ENCODE measurements at places on chromosomes 2 and 18.

GRCh38 chr2:88377641-88377991 lies 74.9 kb downstream of the FOXI3 start:
- no peak for DNase-seq

DNA sequence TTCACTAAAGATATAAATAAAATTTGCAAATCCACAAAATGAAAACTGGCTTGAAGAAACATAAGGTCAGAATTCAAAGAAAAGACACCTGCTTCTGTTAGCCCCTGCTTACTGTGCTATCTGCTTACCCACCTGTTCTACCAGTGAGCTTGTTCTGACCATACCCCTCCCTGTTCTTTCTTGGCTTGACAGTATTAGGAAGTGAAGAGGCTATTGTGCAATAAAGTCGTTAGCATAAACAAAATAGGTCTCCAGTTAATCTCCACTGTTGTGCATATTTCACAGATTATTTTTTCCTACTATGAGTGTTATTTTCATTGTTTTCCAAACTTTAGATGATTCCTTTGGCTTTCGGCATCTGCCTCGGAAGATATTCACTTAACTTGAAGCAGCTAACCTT lies 322.1 kb downstream of the CCDC85A start:
- DNase-seq: no peak

- DNase-seq: peak; percentile 84
Measured at GRCh38 chr2:55843096-55843993, 80.2 kb downstream of the EFEMP1 start.

- DNase-seq: peak; percentile 55
Measured at GRCh38 chr18:58541789-58542425, 87.0 kb downstream of the ALPK2 start.

- no peak for DNase-seq
Measured at GRCh38 chr2:27959496-27959895, 69.0 kb downstream of the BABAM2 start.

- DNase-seq: no peak
Measured at GRCh38 chr18:79260510-79260909, 135.2 kb upstream of the NFATC1 start.

- DNase-seq: no peak
Measured at GRCh38 chr2:182069908-182070307, 84.3 kb downstream of the PPP1R1C start.

- DNase-seq: no peak
Measured at GRCh38 chr18:49101236-49101635, 150.5 kb upstream of the SMAD7 start.

DNA sequence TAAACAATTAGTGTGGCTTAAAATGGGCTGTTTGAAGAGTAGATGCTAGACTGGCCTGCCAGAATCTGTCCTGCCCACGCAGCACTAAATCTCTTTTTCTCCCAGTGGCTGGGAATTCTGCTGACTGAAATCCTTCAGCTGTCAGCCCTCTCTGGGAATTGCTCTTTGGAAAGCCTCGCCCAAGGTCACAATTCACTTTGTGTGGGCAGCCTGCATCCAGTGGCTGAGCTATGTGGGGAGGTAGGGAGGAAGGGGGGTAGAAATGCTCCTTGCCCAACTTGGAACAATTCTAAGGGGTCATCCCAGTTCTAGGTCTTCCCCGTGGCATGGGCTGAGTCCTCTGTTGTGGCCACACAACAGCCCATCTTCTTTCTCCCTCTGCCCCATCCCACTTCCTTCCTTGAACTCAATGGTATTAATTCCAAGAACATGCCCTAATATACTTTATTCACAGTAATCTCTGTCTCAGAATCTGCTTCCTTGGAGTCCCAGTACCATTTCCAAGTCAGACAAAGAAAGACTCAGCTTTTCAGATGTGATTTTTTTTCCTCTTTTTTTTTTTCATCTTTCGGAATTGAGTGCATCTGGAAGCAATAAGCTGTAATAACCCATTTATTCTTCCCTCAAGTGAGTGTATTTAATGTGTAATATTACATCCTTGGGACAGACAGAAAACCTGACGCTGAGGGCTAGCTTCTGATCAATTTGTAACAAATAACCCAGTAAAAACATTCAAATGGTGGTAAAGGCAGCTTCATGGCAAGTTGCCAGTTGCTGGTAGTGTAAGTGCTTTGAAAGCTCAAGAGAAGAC lies 189.4 kb downstream of the GPD2 start:
- no peak for DNase-seq

DNA sequence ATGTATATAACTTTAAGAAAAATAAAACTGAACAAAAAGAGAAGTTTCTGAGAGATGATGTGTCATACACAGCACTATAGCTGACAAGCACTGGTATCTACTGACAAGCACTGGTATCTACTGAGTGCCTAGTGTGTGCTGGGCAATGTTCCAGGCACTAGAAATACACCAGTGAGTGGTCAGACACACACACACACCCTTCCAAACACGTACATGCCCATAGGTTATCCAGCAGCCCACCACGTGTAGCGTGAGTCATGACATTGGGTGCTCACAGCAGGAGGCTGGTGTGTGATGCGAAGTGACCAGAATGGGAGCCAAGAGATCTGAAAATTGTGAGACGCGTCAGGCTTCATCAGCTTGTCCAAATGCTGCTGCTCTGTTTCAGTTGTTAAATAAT lies 12.2 kb upstream of the GNAL start:
- no peak for DNase-seq

- DNase-seq: peak; percentile 83
Measured at GRCh38 chr18:61502472-61502871, 169.2 kb downstream of the CDH20 start.

- DNase-seq: peak; percentile 91
Measured at GRCh38 chr18:22282311-22283115, 113.1 kb downstream of the GATA6 start.

DNA sequence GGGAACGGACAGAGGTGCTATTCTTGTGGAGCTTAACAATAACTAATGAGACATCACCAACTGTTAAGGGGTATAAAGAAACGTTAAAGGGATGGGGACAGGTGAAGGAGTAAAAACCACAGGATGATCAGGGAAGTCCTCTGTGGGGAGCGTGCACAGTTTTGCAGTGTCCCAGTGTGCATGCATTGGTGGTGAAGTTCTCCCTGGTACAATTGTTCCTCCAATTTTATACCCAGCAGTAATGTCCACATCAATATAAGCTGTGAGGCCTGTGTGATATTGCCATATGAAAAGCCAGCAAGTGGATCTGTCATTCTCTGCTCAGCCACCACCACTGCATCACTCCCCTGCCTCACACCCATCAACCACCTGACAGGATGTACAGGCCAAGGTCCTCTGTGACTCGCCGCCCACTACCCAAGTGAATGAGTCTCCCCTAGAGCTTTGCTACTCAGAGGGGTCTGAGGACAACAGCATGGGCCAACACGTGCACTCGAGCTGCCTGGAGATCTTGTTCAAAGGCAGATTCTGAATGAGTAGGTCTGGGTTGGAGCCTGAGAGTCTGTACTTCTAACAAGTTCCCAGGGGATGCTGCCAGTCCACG lies 4.6 kb downstream of the MLPH start:
- DNase-seq: no peak

DNA sequence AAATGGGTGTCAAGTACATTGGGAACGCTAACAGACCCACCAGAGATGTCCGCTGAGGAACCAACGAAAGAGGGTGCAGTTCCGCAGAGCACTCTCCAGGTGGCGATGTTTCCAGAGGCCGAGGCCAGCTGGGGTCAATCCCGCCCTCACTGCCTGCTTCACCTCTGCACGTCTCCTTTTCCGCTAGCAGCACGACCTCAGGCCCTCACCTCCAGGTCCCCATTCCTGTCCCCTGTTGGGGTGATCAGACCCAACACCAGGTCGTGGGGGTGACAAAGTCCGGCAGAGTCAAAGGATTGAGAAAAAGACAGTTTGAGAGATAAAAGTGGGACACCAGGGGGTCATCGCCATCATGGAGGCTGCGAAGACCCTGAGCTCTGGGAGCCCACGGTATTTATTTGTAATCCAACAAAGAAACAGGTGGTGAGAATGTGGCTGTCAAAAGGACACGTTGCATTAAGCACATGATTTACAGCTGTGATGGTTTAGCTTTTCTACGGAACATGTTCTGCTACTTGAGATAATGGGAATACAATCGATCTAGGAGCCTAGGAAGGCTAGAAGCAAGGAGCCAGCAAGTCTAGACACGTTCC lies 27.3 kb downstream of the ZAP70 start:
- DNase-seq: peak; percentile 88

DNA sequence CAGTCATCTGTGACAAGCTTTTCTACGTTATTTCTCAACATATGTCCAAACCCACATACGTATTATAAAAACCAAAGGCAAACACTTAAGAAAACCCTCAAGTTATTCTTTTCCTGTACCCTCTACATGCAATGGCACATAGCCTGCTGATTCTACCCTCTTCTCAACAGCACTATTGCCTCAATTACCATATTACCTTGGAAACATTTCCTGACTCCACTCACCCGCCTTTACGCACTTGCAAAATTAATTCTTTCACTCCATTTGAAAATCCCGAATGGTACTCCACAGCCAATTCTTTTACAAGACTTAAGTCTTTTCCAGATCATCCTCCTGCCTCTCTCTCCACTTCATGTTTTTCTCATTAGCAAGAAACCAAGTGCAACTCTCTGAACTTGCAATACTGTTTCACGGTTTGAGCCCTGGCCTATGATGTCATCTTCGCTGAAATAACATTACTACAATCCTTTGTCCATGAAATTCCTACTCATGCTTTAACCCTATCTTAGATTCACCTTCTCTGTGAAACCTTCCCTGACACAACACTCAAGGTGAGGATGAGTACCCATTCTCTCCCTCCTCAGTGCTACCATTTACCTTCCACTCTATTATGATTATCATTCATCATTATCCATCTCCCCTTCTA lies 29.0 kb downstream of the SESTD1 start:
- DNase-seq: peak; percentile 41

DNA sequence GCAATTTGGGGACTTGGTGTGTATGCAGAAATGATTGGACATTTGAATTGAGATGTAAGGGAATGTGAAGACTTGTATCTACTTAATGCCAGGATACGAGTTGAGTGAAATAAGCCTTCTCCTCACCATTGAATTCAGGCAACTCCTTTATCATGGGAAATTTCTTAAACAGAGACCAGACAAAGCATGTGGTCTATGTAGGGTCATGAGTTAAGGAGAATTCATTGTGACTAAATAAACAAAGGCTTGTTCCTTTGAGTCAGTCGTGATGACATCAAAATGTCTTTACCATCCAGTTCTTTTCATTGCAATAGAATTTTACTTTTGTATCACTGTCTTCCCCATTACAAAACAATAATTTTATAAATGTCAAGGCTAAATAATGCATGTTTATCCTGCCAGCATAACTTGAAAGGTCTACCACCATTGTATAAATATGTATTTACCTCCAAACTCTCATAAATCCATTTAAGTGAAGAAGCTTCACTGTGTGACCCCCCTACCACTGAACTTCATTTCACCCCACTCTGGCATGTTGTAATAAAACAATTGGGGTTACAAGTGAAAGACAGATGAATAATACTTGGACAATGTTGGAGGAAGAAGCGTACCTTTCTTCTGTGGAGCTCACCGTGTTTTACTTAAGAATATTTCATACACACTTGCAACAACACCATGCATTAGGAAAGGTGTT lies 149.4 kb downstream of the EPHA4 start:
- no peak for DNase-seq

GRCh38 chr18:51666763-51667191 lies 469.3 kb upstream of the MEX3C start:
- DNase-seq: peak; percentile 75

GRCh38 chr2:226337941-226338600 lies 461.5 kb downstream of the IRS1 start:
- DNase-seq: no peak

DNA sequence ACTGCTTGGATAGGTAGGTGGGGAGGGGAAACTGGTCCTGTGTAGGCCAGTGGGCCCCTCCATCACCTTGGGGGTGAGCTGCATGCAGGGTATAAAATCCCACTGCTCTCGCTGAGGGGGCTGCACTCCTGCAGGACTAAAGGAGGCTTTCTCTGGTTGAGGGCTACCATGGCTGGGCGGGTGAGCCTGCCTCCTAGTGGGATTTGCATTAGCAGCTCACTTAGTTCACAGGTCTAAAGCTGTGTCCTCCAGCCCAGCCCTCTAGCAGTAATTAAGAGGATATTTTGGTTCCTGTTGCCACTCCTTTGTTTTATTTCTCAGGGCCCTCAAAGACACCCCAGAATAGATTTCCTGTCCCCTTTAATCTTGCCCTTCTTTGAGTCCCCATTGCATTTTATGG lies 24.6 kb downstream of the TMEM127 start:
- no peak for DNase-seq

GRCh38 chr2:207337234-207338219 lies 171.8 kb upstream of the KLF7 start:
- DNase-seq: peak; percentile 18

- DNase-seq: no peak
Measured at GRCh38 chr18:36680042-36680441, 148.8 kb downstream of the TPGS2 start.

DNA sequence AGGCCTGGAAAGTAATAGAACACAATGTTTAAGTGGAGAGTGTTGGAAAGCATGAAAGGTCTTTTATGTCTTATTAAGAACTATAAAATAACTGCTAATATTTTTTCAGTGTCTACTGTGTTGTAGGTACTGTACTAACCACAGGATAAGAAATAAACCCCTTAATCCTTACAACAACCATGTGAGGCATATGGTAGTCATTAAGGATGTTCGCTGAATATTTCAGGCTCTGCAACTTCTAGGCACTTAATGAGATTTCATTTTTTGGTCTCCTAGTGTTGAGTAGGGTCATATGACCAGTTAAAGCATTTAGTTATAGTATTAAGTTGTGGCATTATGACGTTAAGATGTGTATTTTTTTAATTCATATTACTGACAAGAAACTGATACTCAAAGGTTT lies 346.6 kb upstream of the KCNH7 start:
- no peak for DNase-seq

DNA sequence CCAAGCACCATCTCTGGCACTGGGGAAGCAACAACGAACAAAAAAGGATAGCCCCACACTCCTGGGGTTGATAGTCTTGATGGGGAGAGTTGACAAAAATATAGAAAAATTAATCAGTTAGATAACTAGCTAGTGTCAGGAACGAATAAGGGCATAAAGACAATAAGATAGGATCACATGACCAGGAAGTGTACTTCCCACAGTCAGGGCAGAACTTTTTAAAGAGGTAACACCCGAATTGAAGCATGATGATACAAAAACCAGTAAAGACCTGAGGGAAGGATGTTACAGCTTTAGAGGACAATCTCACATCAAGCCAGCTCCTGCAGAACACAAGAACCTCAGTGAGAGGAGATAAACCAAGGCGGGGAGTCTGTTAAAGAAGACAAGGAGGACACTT lies 295.4 kb upstream of the CRIM1 start:
- no peak for DNase-seq

- DNase-seq: peak; percentile 42
Measured at GRCh38 chr2:118492335-118492734, 355.1 kb downstream of the EN1 start.

GRCh38 chr2:126253669-126254068 lies 402.3 kb upstream of the GYPC start:
- DNase-seq: no peak

DNA sequence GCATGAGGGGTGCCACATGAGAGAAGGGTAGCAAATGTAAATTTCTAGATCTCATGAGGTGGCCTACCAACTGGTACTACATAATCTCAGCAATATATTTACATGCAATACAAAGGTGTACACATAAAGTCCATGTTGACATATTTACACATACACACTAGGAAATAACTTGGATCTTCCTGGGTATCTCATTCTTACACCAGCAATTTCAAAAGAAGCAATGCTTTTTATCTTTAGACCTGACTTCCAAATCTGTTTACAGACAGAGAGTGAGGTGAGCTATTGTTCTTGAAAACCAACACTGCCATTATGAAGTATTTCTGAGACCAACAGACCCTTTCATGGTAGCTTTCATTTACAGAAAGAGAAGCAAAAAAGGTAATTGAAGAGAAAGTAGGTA lies 184.2 kb downstream of the ERBB4 start:
- no peak for DNase-seq

Data from DMS53 (cell line).